HTR-8/SVneo (cell line): ENCODE measurements at places on chromosomes 3 and 15.

- no peak for DNase-seq
Measured at GRCh38 chr3:70000028-70000410, 486 bp downstream of the SAMMSON start.

- DNase-seq = no peak
Measured at GRCh38 chr3:63344661-63345060, 66.6 kb downstream of the SYNPR start.

GRCh38 chr3:14203521-14204079, 25.0 kb downstream of the LSM3 start:
- DNase-seq = peak; percentile 81

GRCh38 chr15:89369341-89369947, 34.8 kb upstream of the POLG start:
- DNase-seq = no peak

DNA sequence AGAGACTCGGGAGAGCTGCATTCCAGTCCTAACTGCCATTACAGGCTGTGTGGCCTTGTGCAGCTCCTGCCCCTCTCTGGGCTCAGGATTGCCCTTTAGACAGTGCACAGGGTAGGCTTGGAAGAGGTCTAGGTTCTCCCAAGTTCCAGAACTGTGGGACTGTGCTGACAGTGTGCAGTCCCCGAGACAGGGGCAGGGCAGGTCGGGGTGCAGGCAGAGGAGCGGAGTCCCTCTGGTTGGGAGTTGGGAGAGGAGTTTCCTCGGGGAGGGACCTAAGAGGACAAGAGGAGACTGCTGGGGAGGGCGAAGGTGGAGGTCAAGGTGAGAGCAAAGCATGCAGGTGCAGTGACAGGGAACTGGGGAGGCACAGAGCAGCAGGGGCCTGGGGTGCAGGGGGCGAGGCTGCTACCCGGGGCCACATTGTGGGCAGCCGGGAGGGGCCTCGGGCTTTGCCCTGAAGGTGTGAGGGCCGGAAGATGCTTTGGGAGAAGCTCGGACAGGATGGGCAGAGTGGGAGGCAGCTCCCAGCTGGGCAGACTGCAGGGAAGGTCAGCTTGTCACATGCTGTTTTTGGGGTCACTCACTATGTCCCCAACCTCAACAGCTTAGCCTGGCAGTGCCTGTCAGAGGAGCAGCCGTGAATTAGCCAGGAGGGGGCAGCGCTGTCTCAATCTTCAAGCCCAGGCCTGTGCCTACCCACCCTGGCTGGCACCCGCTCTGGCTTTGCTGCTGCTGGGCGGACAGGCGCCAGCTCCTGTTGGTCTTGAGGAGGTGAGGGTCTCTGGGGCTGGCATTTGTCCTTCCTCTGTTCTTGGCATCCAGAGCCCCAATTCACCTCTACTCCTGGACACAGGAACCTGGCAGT, 15.4 kb upstream of the CSPG4 start:
- DNase-seq = peak; percentile 41

DNA sequence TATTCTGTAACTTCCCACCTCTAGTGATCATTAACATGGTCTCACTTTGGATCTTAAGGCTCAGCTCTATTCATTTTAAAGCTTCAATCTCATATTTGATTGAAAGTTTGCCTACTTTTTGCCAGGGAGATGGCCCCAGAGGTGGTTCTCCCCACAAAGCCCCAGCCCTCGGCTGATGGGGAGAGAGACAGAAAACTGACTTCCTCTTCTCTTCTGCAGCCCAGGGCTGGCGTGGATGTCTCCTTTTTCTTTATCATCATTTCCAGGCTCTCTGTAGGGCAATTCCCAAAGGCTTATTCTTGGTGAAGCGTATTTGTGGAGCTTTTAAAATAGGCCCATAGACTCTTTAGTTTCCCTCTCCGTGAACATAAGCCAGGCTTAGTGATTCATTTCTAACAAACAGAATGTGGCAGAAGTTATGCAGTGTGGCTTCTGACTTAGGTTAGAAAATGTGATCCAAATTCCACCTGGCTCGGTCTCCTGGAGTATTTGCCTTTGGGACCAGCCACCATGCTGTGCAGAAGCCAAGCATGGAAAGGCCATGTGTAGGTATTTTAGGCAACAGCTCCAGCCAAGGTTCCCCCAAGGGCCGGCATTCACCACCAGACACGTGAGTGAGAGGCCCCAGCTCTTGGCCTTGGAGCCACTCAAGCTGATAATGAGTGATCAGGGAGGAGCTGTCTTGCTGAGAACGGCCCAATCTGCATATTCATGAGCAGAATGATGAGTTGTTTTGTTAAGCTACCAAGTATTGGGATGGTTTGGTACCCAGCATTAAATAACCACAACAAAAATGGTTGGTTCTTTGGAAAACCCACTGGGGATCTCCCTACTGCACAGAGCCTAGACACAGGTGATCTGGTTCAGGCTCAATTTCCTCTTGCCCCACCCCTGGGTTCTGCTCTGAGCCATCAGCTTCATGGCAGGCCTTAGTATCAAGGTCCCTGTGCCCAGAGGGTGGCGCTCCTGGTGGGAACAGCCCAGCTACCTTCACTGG, 353.2 kb upstream of the PROK2 start:
- no peak for DNase-seq

GRCh38 chr3:4633078-4634004, 140.2 kb downstream of the ITPR1 start:
- DNase-seq = peak; percentile 65

DNA sequence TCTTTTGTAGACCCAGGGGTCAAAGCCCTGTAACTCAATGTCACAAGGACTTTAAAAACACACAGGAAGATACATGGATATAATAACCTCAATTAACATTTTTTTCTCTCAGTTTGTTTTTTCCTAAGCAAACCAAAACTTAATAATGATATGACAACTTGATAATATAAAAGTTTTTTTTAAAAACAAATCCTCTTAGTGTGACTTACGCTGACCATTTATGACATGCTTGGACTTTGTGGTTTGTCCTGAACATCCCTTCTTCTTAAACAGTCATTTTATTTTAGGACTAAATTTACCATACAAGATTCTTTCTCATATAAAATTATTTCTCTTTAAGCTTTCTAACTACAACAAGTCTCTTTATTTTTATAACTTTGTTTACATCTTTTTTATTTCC, 25.4 kb upstream of the FAM3D start:
- DNase-seq = no peak

DNA sequence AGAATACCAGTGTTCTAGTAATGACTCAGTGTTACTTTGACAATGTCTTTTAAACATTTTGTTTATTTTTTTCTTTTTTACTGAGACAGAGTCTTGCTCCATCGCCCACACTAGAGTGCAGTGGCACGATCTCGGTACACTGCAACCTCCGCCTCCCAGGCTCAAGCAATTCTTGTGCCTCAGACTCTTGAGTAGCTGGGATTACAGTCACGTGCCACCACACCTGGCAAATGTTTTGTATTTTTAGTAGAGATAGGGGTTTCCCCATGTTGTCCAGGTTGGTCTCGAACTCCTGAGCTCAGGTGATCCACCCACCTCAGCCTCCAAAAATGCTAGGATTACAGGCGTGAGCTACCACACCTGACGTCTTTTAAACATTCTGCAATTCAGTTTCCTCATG, 15.7 kb downstream of the AQR start:
- no peak for DNase-seq

DNA sequence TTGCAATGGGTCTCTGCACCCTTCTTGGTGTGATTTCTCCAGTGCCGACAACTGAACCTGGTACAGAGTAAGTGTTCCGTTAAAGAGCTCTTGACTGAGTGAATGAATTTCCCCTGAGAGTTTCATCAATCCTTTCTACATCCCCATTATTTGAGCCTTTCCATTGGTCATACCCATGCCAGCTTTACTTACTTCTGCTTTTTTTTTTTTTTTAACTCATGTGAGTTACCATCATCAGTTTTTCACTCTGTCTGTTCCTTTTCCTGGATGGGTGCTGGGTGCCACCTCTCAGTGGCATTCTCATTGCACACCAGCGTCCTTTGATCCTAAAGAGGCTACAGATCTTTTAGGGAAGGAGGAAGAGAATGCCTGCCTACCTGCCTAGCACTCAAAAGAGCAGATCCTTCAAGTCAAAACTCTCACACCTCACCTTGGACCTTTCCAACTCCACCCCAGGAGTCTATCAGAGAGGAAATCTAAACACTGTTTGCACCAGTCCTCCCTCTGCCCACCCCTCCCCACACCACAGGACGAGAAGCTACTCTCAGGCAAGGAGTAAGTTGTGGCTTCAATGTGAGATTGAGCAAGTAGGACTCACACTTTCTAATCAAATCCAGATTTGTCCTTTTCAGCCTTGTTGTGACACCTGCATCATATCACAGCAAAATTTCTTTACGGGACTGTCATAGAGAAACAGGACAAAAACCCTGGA, 13.1 kb upstream of the USP3 start:
- DNase-seq = no peak

GRCh38 chr15:42508263-42508690, 12.8 kb downstream of the SNAP23 start:
- DNase-seq = no peak

DNA sequence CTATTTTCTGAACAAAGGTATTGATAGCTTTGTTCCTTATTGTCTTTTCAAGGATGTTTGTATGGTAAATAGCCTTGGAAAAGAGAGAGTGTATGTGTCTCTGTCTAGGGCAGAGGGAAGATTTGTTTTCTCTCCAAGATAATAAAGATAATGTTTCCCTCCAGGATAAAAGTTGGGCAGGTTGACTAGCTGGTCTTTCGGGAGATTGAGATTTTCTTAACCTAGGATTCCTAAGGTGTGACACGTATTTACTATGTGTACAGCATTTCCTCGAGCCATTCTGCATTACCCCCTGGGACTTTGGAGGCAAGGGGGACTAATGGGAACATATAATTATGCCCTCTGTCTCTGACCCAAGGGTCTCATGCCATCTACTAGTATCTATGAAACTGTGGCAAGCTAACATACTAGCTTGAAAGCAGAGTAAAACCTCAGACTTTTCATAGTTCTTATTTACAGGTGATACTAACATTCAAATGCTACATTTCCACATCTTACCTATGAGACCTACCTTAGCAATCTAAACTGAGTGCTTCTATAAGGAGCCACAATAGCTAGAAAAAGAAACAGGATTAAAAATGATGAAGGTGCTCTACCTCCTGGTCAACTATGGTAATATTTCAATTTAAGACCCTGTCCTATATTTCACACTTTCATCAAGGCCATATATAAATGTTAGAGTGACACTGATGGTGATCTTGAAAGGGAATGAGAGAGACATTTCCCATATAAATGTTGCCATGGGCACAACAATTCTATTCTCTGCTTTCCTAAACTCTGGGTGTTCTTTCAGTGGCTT, 252.9 kb upstream of the CBLB start:
- DNase-seq = no peak

- DNase-seq = no peak
Measured at GRCh38 chr3:27827041-27827440, 104.9 kb upstream of the EOMES start.

DNA sequence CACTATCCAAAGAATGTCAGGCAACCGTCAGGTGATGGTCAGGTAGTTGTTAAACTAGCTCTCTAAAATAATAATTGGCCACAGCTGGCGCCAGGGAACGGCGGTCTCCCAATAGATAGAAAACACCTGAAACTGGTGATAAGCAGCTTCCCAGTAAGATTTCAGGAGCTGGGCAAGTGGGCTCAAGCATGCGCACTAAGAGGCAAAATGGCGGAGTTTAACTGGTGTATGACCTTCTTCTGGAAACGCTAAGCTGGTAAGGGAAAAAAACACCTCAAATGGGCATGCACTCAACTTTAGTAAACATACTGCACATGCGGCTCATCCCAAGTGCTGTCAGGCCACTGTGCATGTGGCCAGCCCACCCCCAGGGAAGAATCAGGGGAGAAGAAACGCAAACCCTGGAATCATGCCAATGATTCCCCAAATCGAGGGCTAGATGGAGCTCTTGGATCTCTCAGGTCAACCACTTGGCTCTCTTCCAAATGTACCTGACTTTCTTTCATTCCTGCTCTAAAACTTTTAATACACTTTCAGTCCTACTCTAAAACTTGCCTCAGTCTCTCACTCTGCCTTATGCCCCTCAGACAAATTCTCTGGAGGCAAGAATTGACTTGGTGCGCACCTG, 195.0 kb downstream of the ZNF621 start:
- DNase-seq = no peak

DNA sequence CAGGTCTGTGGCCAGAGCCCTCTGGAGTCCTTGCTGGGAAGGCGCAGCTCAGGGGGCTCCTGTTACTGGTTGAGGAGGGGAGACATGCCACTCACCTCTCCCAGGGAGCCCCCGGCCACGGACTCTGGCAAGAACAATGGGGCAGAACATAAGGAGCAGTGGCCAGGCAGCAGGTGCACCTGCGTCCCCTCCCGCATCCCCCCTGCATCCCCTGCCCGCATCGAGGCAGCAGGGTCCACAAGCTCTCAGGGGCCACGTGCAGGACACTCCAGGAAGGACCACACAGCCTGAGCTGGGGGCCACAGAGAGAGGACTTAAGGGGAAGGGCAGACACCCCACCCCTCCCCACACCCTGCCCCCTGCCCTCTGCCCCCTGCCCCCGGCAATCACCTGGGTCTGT, 73.0 kb downstream of the TFRC start:
- no peak for DNase-seq

DNA sequence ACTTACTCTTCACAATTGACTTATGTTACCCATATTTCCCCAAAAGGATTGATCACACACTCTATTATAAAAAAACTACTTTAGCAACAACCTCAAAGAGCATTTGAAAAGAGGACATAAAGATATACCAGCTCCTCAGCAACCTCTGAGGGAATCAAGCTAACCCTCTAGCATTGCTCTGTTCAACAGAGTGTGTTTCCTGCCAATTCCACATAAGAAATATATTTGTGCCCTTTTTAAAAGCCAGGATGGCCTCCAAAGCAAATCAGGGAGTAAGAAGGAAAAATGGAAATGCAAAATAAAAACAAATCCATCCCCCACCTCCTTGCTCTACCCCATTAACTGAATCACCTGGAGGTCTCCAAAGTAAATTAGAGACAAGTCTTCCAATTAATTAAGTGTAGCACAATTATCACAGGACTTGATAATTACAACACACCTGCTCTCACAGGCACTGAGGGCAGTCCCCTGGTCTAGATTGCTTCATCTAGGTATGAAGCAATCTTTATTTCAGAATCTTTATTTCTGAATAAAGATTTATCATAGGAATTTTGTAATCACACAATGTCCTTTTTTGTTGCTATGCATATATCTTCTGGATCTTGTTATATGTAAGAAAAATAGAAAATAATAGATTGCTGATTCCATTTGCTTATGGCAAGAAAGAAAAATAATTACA, 34.8 kb downstream of the GPR176 start:
- no peak for DNase-seq

- no peak for DNase-seq
Measured at GRCh38 chr3:107309312-107309711, 67.9 kb upstream of the CCDC54 start.

DNA sequence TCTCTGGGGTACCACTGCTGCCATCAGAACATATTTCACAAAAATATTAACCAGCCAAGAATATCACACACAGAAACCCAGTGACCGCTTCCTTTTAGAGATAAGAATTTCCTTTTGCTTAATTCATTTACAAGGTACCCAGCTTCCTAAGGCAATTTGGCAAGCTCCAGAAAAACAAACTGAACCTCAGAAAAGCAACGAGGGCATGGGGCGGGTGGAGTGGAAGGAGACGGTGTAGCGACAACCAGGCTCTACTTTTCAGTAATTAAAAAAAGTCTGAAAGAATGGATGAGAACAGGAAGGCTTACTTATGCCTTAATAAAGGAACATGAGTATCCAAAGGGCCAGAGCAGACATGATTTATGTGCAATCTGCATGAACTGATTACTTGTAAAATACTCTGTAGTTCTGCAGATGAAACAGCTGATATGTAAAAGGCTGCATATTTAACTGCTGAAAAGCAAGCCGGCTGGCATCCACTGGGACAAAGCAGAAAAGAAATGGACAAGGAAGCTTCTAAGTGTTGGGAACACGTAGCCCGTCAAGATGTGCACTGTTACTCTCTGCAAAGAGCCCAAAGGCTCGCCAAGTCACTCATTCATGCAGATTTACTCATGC, 18.6 kb downstream of the RFTN1 start:
- no peak for DNase-seq
